ENCODE measurements at places on chromosomes 2 and 18.

GRCh38 chr2:110838657-110839384 lies 106.4 kb downstream of the ACOXL start:
- no peak for DNase-seq

DNA sequence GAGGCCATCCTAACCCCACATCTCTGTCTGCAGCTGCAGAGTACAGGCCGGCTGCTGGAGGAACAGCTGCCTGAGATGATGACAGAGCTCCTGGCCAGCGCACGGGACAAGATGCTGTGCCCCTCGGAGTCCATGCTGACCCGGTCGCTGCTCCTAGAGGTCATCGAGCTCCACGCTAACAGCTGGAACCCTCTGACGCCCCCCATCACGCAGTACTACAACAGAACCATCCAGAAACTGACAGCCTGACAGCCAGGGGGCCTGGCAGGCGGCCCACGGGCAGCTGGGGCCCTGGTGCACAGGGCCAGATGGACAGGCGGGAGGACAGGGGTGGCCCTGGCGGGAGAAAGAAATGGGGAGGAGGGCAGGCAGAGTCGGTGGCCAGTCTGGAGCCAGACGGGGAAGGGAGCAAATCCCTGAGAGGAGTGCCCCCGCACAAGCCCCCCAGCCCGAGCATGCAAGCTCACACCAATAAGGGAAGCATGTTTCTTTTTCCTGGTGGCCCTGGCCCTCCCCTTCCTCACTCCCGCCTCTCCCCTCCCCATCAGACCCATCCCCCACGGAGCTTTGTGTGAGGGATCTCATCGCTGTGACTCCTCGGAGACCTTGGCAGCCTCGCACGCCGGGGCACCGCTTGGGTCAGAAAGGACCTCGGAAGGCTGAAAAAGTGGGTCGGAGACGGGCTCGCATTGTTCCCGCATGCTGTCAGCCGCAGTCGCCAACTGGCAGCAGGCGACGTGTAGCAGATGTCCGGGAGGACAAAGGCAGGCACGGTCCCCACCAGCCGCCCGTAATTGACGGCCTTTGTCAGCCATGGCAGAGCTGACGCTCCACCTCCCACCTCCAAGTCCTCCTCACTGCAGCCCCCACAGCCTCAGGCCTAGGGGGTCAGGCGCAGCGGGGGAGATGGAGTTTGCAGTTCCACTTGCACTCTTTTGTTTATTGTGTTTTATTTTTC lies 91.2 kb downstream of the SMAD7 start:
- no peak for DNase-seq

DNA sequence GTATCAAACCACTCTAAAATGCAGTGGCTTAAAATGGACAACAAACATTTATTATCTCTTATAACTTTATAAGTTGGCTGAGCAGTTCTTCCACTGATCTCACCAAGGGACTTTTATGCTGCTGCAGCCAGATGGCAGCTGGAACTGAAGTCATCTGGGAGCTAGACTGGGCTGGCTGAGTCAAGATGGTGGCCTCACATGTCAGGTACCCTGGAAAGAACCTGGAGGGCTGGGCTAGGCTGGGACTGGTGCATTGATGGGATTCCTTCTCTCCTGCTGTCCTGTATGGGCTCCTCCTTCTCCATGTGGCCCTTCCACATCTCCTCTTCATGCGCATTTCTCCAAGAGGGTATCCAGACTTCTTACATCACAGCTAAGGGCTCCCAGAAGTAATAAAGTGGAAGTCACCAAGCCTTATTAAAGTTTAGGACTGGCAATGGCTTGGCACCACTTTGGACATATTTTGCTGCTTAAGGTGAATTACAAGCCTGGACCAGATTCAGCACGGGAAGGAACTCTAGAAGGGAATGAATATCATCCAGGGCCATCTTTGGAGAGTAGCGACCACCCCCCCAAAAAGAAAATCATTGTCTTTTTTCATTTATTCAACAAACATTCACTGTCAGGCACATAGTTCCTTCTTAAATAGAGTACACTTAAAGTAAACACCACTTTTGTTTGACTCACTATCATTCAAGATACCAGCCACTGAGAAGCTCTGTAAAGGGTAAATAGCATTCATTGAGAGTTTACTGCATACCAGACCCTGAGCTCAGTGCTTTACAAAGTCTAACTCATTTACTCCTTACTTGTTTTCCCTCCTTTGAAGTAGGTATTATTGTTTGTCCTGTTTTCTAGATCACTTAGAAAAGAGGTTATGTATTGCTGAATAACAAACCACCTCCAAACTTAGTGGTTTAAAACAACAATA lies 138.0 kb downstream of the ZFP36L2 start:
- no peak for DNase-seq

GRCh38 chr2:215404348-215405012 lies 31.4 kb downstream of the FN1 start:
- no peak for DNase-seq

DNA sequence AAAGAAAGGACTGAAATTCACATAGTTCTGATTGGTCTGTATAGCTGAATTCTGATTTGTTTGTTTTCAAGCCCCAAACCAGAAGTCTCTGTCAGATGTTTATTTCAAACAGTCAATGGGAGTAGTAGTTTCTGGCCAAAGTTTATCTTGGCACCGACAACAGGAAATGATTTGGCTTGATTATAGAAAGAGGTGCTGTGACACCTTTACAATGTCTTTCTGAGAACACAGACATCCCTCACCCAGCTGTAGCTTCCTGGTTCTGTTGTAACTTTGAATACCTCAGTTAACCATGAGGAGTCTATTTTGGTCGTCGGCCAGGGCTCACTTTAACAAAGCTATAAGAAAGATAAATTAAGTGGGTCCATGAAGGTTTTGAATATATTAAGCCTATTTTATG lies 545.0 kb upstream of the ZNF804A start:
- DNase-seq, result no peak

All from activated CD4-positive, alpha-beta T cell treated with anti-CD3 and anti-CD28 coated beads, Interleukin-2, amount 50 U/mL, for 48 hours (primary cell).